GM23248 (cell line): ENCODE measurements at places on chromosomes 16 and 17. TPM values are rescaled to one million over a fixed set of nuclear protein-coding genes. Genes with fewer than 3 reads are reported as not detected.

AARSD1 gene
- total RNA-seq: 18.1 and 24.9 TPM in 2 replicates

HNF1B gene
- not detected in 2 replicates for total RNA-seq

MYH1 gene
- total RNA-seq: under 0.01 and 0.11 TPM in 2 replicates

TMEM238L gene
- not detected in 2 replicates for total RNA-seq

DLX4 gene
- total RNA-seq: 0.76 TPM in 1 of 2 replicates, not detected in the other

HAS3 gene
- total RNA-seq: 0.43 TPM in 1 of 2 replicates, not detected in the other

RPH3AL gene
- total RNA-seq: 2.7 and 13.4 TPM in 2 replicates

- peaks cover 8% of the 10 kb centered on the region; the same call in 1 of the 2 replicates for H3K4me1 ChIP-seq
- peak; percentile 32 for DNase-seq
- no peaks in the 10 kb centered on the region for H3K36me3 ChIP-seq
- no peak overlapping the region for H3K4me3 ChIP-seq
Observed at GRCh38 chr16:64705443-64705842, 416.4 kb downstream of the CDH11 start.

DNA sequence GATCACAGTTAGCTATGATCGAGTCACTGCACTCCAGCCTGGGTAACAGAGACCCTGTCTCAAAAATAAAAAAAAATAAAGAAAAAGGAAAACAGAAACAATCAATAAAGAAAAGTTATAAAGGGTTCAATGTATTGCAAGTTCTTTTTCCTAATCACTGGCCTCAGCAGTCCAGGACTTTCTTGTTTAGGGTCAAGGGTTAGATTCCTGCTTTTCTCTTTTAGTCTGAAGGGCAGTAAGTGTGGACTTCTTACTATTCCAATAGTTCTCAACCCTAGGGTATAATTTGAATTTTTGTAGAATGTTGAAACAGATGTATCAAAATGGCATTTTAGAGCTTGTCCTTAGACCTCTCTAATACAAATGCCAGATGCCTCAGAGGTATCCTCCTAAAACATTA is 27.3 kb downstream of the SMYD4 start:
- H3K27ac ChIP-seq: no peak overlapping the region
- 0 out of 2 replicates have a peak, but pooled peaks cover 6% of the 10 kb centered on the region for H3K36me3 ChIP-seq
- DNase-seq: no peak
- no peaks in the 10 kb centered on the region for H3K27me3 ChIP-seq
- H3K4me3 ChIP-seq: no peak overlapping the region
- H3K4me1 ChIP-seq: no peaks in the 10 kb centered on the region
